ENCODE measurements at places on chromosomes 2 and 18.
A peak's percentile ranks its signal among the peaks of the same experiment; 100 is the strongest.

- DNase-seq = no peak
Measured at GRCh38 chr2:240615820-240616547, 9.3 kb upstream of the GPR35 start.

- no peak for DNase-seq
Measured at GRCh38 chr2:65186093-65186868, 41.4 kb upstream of the ACTR2 start.

DNA sequence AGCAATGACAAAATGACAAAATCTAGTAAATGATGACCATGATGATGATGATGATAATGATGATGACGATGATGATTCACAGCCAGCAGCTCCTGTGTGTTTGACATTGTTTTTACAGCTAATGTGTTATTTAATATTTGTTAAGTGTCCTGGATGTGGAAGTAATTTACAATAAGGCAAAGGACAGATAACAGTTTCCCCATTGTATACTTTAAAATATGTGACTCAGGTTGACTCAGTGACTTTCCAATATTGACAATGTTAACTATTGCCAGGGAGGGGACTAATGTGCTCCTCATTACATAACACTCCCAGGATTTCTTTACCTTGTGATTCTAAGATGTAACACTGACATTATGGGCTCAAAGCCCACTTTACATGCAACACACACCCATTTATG lies 602.2 kb downstream of the FBXO15 start:
- no peak for DNase-seq

DNA sequence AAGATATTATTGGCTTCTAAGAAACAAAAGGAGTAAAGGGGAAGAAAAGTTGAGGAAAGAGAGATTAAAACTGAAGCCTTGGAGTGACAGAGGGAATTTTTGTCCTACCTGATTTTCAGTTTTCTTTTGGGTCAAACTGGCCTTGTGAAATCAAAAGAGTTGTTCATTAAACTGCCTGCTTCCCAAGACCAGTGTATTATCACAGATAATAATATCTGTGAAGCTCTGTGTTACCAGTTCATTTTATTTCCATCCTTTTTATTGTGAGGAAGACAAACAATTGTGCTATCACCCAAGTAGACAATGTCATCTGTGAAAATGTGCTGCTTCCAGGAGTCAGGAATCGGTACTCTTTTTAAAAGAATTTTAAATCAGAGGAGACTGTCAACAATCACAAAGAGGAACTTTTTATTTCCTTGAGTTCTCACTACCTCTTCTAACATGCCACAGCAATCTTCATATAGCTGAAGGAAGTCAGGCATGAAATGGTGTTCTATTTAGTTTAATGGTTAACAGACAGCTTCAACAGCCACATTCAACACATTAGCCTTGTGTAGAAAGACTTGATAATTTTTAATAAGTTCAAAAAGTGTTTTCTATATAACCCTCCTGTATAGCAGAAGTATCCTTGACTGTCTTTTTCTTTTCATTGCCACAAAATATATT lies 554.8 kb downstream of the PIK3C3 start:
- DNase-seq = no peak

GRCh38 chr2:199572571-199572970 lies 114.8 kb upstream of the SATB2 start:
- DNase-seq = no peak

- no peak for DNase-seq
Measured at GRCh38 chr2:120220756-120221155, 2.4 kb downstream of the TMEM185B start.

DNA sequence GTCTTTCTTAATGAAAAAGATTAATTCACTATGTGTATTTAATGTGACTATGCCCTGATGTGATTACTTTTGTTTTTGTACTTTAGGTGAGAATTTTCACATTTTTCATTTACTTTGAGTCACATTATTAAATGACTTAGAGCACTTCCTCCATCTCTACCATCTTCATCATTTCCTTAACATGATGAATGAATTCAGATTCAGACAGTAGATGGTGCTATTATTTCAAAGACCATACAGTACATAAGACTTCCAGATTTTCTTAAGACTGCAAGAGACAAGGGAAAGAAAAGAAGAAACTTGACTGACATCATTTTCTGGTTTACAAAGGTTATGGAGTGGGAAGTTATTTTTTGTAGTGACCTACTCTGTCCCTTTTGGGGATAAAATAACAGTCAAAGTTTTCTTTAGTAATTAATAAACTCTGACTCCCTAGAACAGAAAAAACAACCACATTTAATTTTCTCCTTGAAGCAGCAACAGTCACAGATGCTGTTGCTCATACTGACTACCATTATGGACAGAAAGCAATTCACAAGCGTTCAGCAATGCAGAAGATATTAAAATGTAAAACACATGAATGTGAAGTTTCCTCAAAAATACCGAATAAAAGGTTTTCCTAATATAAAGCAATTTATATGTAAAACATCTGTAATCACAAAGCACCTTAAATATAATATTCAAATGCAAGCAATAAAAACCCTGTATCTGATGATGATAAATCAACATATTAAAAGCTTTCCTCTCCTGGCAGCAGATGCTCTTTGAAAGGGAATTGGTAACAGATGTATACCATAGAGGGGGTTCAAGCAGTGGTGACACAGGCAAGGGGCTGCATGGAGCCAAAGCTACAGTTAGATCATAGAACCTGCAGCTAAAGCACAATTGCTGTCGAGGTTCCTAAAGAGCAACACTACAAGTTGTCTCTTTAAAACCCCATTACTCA lies 1010.9 kb upstream of the NXPH2 start:
- peak; percentile 69 for DNase-seq

GRCh38 chr2:68107475-68107874 lies 44.7 kb upstream of the C1D start:
- no peak for DNase-seq

GRCh38 chr18:12049978-12050811 lies 43.4 kb upstream of the ANKRD62 start:
- no peak for DNase-seq

- DNase-seq = no peak
Measured at GRCh38 chr2:178125862-178126261, 13.6 kb downstream of the RBM45 start.

- DNase-seq = no peak
Measured at GRCh38 chr2:131584380-131584779, 56.7 kb downstream of the CCDC74A start.

DNA sequence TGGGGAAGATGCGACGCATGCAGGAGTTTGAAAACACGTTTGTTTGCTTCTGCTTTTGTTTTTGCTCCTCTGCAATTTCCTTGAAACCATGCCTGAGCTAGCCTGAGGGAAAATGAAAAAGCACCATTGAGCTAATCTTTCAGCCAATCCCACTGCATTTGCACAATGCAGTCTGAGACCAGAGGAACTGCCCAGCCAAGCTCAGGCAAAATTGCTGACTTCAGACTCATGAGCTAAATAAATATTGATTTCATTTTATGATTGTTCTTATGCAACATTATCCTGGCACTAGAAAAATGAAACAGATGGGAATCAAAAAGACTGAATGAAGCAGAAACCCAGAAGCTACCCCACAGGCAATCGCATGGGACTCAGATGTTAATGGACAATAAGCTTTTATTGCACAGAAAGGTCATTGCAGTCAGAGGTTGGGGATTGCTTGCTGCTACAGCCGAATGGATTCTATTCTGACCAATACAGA lies 37.0 kb downstream of the TPRKB start:
- DNase-seq = no peak

GRCh38 chr2:78992807-78993517 lies 32.5 kb upstream of the REG3G start:
- no peak for DNase-seq

GRCh38 chr2:26039603-26040323 lies 5.9 kb downstream of the RAB10 start:
- no peak for DNase-seq

DNA sequence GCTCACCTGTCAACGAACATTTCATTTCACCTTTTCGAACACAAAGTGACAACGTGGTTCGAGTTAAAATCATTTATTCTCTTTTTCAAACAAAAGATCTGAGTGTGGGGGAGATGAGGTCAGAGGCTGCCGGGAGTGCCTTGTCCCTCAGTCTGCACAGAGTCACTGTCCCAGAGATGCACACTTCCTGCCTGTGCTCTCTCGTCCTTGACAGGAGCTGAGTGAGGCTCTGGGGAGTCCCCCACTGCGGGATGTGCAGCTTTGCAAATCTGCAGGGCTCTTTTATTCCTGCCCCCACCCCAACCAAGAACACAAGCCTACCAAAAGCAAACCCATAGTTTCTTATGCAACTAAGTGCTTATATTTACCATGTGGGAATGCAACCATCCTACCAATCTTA lies 497.8 kb downstream of the EIPR1 start:
- no peak for DNase-seq

DNA sequence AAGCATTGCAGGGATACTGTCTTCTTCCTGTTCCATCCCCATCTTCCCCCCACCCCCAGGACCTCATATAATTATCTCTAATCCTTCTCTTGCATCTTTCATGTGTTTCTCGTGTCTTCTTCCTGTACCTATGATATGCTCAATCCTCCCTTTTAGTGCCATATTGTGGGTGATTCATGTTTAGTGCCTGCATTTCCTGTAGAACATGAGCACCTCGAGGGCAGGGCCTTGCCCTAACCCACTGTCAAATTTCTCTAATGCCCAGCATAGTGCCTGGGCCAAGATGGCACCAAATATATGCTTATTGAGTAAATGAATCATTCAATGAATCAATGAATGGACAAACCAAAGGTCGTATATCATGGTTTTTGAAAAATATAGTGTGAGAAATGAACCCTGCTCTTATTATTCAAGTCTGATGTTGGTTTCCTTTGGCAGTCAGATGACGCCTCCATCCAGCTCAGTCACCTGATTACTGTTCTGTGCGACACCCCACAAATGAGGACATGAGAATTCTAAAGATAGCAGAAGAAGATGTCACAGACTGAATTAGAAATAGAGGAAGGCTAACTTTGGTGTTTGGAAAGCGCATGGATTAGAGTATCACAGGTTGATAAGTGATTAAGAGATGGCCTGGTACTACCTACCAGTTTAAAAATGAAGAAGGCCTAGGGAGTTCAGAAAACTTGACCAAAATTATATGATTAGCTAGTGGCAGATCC lies 278.4 kb downstream of the PRKCE start:
- no peak for DNase-seq

GRCh38 chr2:222301053-222301795 lies 2.4 kb upstream of the PAX3 start:
- DNase-seq = no peak

GRCh38 chr2:225662101-225662500 lies 262.6 kb downstream of the NYAP2 start:
- no peak for DNase-seq

GRCh38 chr18:12405066-12405465 lies 2.7 kb upstream of the PRELID3A start:
- no peak for DNase-seq

DNA sequence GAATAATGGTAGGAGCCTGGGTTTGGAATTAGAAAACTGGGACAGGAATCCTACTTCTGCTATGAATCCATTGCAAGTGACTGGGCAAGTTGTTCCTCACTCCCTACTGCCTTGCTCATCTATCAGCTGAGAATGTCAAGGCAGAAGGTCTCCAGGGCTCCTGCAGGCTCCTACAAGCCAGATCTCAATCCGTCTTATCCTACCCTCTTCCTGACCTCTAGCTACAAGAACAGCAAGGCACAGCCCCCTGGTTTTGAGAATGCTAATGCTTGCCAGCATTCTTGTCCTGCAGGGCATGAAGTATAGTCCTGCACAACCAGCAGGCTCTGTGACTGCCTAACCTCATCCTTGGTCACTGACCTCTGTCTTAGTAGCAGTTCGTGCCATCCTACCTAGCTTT lies 141.9 kb upstream of the TNP1 start:
- no peak for DNase-seq

GRCh38 chr18:24080861-24081260 lies 58.0 kb upstream of the CABYR start:
- DNase-seq = no peak

DNA sequence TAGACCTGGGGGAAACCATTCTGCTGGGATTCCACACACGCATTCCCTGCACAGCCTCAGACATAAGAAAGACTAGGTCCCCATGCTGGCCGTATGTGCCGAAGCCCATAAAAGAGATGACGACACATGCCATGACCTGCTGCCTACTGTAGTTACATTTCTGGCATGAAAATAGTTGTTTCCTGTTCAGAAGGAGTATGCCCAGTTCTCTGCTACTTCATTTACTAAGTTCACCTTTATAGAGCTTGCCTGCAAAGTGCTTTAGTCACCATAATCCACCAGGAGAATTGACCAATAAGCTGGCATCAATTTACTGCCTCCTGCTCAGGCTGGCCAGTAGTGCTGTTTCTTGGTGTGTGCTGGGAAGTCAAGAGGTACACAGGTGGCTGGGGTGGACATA lies 150.2 kb upstream of the ALPP start:
- DNase-seq = no peak

- DNase-seq = no peak
Measured at GRCh38 chr18:23934252-23934651, 80.3 kb upstream of the TTC39C start.

DNA sequence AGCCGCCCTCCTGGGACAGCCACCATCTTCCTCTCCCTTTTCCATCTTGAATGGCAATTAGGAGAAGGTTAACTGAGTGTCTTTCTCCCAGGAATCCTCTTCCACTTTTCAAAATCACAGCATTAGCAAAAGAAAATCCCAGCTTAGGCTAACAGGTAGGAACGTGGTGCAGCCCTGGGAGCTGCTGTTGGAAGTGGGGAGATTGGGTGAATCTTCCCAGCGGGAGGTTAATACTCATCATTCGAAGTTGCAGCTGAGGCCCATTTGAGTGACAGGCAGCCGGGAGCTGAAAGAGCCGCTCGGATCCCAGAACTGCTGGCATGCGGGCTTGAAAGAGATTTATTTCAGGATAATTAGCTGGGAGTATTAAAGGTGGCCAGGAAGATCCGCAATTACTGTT lies 306.0 kb downstream of the BCL11A start:
- no peak for DNase-seq

- DNase-seq = no peak
Measured at GRCh38 chr2:65351234-65351947, 81.0 kb downstream of the SPRED2 start.

DNA sequence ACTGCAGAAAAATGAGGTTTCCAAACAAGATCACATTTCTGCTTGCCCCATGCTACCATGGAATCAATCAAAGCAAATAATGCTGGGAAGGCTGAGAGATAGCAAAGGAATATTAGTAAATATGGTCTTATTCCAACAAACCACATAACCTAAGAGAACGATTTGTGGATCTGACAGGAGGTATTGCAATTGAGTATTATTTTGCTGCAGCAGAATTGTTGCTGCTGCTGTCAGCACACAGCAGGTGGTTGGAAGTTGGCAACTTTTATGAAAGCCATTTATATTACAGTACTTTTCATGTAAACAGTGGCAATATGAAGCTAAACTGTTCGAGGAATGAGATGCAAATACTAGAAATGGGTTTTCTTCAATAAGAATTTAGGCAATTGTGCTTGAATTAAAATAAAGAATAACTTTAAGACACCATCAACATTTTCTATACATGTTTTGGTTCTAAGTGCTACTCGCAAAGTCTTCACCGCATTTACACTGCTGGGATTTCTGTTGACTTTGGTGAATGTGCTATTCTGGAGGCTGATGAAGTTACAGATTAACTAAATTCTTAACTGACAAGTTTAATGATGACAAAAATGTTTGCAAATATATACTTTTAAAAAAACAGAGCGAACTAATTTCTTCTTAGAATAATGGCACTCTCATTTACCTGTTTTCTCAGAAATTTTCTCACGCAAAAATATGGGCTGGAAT lies 1285.7 kb downstream of the CNTNAP5 start:
- DNase-seq = no peak

- DNase-seq = no peak
Measured at GRCh38 chr18:48732767-48733424, 194.1 kb downstream of the CTIF start.

- DNase-seq = no peak
Measured at GRCh38 chr2:238081561-238081960, 18.6 kb upstream of the ESPNL start.

- no peak for DNase-seq
Measured at GRCh38 chr2:149861034-149861433, 273.5 kb upstream of the MMADHC start.

Measured in SK-N-MC (cell line).